Stimulated activated CD4-positive, alpha-beta T cell treated with anti-CD3 and anti-CD28 coated beads, Interleukin-4, amount 100 ng/mL, for 24 hours (primary cell): ENCODE measurements at places on chromosomes 3 and 15.

GRCh38 chr15:37059086-37059485, 41.3 kb downstream of the MEIS2 start:
- DNase-seq, result no peak

GRCh38 chr3:1287815-1288214, 195.0 kb downstream of the CNTN6 start:
- no peak for DNase-seq

- DNase-seq, result no peak
Measured at GRCh38 chr15:91127236-91127955, 27.3 kb downstream of the SV2B start.

DNA sequence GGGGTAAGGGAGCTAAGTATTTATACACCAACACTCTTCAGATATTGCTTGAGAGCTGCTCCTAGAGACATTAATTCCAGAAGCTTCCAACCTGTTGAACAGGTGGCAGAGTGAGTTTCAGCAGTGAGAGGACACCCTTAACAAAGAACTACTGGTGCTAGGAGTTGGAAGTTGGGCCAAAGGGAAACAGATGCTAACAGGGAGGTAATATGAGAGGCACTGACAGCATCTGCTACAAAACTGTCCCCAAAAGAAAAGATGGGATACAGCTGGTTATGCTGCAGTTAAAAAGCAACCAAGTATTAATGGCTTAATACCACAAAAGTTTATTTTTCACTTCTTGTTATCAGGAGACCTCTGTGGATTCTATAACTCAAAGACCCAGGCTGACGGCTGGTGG, 104.5 kb upstream of the SATB1 start:
- DNase-seq, result no peak

- no peak for DNase-seq
Measured at GRCh38 chr3:129312021-129312639, 33.5 kb downstream of the HMCES start.

DNA sequence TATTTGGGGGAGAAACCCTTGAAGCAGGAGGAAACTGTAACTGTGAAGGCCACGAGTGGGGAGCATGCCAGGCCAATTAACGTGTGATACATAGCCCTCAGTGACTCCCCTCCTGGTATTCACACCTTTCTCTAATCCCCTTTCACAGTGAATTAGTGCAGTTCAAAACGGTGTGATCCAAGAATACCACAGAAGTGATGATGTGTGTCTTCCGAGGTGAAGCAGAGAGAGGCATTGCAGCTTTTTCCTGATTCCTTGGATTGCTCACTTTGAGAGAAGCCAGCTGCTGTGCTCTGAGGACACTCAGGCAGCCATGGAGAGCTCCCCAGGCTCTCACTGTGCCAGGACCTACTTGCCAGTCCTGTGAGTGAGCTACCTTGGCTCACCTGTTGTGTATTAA, 17.3 kb downstream of the NIPA2 start:
- no peak for DNase-seq

GRCh38 chr3:2770451-2770850, 339.7 kb downstream of the IL5RA start:
- no peak for DNase-seq

GRCh38 chr15:89136818-89137772, 48.8 kb downstream of the ABHD2 start:
- no peak for DNase-seq

DNA sequence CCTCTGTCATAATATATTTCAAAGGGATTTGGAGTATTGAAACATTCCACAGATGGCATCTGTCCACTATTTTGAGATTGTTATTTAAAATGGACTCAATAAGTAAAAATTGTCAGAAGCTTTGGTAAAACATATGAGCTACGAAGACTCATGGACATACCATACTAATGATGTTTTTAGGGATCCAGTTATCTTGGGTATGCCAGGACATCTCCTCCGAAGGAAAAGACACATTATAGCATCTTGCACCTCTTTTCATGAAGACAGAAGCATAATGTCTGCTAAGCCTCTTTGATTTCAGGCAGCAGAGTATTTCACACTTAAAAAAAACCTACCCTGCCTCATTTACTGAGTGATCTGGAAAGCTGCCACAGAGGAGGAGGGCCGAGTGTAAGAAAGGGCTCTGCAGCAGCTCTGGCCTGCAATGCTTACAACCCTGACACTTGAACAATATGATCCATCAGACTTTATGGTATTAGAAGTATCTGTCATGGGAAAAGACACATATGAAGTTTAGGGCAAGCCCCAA, 284.8 kb downstream of the TUSC7 start:
- DNase-seq, result no peak

DNA sequence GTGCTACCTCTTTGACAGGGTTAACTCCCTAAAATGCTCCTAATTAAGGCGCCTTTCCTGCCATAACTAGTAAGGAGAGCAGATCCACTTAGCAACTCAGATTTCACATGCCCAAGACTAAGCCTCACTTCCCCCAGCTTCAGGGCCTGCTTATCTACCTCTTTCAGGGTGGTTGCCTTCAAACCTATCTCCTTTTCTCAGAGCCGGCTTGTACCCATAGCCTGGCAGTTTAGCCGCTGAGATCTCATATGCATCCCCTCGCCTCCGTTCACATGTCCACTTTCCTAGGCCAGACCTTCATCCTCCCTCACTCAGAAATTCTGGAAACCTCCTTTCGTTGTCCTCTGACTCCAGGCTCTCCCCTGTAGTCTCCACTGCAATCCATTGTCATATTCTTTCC, 1.0 kb upstream of the FSTL1 start:
- no peak for DNase-seq

GRCh38 chr15:74585191-74585590, 30.4 kb upstream of the CLK3 start:
- DNase-seq, result no peak

GRCh38 chr3:166889241-166889640, 490.9 kb downstream of the ZBBX start:
- no peak for DNase-seq

DNA sequence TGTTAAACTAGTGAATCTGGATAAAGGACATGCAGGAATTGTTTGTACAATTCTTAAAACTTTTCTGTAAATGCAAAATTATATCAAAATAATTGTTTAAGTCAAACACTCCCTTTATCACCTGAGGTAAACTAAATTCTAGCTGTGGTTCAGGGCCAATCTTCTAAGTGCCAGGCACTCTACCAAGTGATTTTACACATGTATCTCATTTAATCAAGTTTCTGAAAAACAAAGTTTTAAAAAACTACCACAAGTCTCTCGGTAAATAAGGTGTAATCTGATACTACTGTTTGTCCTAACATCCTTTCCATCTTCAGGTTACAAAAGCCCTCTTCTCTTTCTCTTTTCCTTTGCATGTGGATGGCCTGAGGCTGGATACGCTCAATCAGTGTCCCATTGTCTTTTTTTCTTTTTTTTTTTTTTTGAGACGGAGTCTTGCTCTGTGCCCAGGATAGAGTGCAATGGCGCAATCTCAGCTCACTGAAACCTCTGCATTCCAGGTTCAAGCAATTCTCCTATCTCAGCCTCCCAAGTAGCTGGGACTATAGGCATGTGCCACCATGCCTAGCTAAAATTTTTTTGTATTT, 19.3 kb downstream of the IFT80 start:
- no peak for DNase-seq

GRCh38 chr15:95761501-95762165, 568.9 kb upstream of the NR2F2 start:
- DNase-seq, result no peak

DNA sequence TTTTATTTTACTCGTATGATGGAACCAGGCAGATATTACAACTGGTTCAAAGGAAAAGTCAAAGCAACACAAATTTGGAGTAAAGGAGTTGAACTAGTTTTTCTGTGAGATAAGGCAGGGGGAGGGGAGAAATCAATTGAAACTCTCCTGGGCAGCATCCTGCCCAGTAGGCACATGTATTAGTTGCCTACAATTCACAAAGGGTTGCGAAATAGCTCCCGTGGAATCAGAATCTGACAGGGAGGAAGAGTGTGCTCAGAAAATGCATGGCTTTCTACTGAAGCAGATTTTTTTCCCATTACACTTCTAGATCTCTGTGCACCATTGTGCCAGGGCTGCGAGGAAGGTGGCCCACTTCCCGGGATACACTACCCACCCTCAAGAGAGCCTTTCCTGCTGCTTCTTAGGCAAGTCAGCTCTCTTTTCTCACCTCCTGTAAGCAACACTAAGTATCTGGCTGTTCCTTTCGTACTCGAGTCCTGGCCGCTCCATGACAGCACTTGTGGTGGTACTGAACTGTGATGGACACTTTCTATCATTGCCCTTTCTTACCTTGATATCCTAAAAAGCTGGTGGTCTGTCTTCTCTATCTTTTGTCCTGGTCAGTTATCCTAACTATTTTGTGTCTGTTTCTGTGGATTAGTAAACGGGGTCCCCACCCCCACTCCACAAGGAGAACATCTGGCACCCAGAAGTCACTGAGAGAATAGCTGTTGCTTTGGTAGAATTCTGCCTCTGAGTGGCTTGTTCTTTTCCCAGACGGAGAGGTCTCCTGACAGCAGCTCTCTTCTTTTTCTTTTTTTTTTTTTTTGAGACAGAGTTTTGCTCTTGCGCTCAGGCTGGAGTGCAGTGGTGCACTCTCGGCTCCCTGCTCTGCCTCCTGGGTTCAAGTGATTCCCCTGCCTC, 74.8 kb downstream of the RPL39L start:
- no peak for DNase-seq

- peak; percentile 47 for DNase-seq
Measured at GRCh38 chr3:14425581-14426304, 23.3 kb downstream of the SLC6A6 start.

DNA sequence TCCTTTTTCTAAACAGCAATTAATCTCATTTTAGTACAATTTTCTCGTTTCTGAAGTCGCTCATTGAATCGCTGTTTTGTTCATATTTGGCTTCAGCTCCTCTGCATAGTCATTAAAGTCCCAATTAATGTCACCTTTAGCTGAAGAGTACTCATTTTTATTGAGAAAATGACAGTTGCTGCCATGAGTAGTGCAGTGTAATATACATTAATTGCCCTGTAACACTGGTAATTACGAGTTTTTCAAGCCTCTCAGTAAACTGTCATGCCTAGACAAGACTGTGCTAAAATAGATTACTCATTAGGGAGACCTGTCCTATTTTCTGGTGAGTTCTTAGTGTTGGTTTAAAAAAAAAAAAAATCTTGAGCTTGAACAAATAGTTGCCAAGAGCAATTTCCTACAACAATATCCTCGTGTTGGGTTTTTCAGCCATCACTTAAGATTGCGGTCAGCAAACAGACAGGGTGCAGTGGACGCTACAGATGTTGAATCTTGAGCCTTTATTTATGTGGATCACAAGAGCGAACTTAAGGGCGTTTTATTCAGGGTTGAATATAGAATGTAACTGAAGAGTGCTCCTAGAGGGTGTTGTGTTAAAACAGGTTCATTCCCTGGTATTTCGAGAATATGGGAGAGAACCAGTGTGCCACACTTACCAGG, 176.0 kb downstream of the CDIN1 start:
- no peak for DNase-seq

GRCh38 chr15:68578175-68578979, 416 bp upstream of the CORO2B start:
- DNase-seq, result peak; percentile 20

DNA sequence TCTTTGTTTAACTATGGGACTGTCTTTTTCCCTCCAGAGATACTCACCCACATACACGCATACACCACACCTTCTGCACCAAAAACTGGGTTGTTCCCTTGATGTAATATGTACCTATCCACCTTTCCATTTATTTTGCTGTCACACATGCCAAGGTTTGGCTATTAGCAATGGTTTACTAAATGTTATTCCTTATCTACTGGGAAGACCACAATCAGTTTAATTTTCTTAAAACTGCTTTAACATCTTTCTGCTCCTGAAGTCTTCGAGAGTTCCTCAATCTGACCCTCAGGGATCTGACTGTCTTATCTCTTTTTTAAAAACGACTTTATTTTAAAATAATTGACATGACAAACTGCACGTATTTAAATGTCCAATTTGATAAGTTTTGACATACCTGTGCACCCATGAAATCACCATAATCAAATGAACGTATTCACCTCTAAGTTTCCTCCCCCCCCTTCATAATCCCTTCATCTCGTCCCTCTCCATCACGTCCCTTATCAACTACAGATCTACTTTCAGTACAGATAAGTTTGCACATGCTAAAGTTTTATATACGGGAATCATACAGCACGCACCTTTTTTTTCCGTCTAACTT, 805 bp upstream of the TRPM7 start:
- no peak for DNase-seq

DNA sequence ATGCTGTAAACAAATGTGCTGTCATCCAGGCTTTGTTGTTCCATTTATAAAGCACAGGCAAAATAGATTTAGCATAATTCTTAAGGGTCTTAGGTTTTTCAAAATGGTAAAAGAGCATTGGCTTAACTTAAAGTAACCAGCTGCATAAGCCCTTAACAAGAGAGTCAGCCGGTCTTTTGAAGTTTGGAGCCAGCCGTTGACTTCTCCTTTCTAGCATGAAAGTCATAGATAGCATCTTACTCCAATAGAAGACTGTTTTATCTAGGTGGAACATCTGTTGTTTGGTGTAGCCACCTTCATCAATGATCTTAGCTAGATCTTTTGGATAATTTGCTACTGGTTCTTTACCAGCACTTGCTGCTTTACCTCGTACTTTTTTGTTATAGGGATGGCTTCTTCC, 297.5 kb upstream of the DCBLD2 start:
- no peak for DNase-seq

DNA sequence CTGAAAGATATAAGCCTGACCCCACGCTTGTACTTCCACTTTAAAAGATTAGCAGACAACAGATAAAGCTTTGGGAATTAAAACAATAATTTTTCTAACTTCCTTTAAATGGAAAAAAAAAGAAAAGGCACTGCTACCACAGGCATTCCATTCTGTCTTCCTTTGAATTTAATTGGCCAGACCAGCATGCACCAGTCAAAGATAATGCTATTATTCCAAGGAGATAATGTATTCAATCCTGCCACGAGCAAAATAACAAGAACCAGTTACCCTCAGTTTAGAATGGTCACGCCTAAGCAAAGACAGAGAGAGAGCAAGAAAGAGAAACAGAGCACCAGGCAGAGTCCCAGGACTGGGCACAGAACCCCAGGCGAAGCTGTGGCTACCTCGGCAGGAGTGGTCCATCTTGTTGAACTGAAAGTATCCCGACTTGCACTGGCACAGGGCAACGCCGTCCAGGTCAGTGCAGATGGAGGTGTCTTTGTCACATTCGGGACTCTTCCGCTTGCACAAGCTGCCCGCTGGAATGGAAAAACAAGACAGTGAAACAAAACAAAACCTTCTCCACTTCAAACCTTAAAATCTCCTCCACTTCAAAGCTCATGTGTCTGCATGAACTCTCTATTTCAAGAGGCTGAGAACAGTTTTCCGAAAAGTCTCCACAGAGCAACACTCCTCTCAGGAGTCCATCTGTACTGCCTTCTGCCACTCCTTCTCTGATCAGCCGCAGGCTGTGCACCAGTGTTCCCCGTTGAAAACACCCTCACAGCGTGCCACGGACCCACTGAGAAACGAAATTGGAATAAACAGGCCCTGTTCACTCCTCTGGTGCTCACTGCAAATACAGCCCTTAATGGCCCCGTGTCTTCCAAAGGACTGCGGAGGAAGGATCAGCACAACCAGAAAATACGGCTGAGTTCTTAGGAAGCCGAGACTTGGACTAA, 58.2 kb downstream of the HEG1 start:
- no peak for DNase-seq
